AG04450 (cell line): ENCODE measurements at places on chromosomes 2 and 18.

GRCh38 chr18:10926621-10927161, 222.7 kb downstream of the PIEZO2 start:
- DNase-seq = no peak

DNA sequence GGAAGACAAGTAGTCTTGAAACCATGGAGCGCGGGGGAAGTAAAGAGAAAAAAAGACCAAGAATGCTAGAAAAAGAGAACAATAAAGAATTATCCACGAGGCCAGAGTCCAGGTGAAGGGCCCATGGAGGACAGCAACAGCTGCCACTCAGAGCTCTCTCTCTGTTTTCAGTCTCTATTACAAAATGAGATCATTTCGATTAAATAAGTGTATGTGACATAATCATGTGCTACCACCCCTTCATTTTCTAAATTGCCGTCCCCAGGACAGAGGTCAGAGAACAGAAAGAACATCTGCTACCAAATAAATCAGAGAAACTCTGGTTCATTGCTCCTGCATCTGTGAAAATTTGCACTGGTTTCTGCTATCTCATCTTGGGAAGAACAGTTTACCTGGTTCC, 838.7 kb downstream of the RNF144A start:
- no peak for DNase-seq

- no peak for DNase-seq
Measured at GRCh38 chr2:37851828-37852584, 73.1 kb upstream of the RMDN2 start.

- DNase-seq = no peak
Measured at GRCh38 chr2:111042261-111042660, 78.5 kb upstream of the BCL2L11 start.

GRCh38 chr2:8304821-8305766, 376.8 kb upstream of the ID2 start:
- DNase-seq = no peak

- no peak for DNase-seq
Measured at GRCh38 chr2:33839791-33840190, 240.7 kb upstream of the FAM98A start.

DNA sequence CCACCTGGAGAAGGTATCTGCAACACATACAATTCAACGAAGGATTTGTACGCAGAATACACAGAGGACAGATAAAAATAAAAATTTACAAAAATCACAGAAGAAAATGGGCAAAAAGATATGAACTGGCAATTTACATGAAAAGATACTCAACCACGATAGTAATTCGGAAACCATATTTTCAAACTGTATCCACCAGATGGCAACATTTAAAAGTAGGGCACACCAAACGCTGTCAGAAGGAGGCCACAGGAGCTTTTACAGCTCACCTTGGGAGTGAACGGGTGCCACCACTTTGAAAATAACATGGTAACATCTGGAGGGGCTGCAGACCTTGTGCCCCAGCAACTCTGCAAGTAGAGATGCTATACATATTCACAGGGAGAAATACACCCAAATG, 9.8 kb downstream of the KIF1A start:
- no peak for DNase-seq

GRCh38 chr2:134453973-134454372, 200.1 kb downstream of the MGAT5 start:
- DNase-seq = no peak

DNA sequence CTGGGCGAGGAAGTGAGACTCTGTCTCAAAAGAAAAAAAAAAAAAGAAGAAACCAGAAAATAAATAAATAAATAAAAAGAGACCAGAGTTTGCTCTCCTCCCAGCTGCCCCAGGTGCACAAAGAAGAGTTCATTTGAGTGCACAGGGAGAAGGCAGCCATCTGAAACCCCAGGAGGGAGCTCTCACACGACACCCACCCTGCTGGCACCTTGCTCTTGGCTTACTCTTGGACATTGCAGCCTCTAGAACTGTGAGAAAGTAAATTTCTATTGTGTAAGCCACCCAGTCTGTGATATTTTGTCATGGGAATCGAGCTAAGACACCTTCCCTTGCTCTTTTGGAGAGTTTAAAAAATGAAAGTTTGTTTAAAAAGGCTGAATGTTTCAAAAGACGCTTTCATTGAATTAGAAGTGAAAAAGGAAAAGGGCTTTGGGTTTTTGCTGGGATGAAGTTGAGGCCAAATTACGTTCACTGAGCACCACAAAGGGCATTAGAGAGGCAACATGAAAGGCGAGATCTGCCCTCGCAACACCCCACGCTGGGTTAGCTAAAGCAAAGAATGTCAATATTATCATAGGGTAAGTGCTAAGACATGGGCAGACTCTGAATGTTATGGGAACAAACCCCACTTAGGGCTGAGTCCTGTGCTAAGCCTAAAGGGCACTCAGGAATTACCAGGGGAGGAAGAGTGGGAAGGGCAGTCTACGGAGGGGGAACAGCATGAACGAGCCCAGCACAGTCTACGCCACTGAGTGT, 128.9 kb upstream of the RIOK3 start:
- DNase-seq = no peak

- DNase-seq = no peak
Measured at GRCh38 chr2:130728007-130728454, 839 bp upstream of the GPR148 start.

DNA sequence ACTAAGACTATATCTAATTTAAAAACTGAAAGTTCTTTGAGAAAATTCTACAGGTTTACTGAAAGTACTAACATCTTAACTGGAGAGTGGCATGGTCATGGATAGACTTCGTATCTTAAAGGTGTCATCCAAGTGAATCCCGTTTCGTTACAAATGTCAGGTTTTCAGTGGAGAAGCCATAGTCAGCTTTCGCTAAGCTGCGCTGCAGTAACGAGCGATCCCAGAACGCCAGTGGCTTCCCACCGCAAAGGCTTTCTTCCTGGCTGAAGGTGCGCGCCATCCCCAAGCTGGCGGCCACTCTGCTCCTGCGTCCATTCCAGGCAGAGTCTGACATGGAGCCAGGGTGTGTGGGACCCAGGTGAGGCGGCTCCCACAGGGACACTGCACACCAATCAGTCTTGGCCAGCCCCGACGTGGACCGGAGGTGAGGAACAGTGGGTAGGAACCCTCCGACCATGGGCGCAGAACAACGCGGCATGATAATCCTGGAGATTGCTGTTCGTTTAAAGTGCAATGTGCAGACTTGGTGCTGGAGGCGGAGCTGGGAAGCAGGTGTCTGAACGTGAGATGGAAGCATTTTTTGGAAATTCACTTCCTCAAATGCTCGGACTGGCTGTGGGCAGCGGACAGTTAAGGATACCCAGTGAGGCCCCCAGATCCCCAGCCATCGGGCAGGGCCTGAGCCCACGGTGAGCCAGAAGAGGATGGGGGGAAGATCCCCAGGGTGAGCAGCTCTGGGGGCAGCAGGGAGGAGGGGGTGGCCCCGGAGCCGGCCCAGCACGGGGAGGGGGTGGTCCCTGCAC, 27.8 kb upstream of the KCNG2 start:
- no peak for DNase-seq

DNA sequence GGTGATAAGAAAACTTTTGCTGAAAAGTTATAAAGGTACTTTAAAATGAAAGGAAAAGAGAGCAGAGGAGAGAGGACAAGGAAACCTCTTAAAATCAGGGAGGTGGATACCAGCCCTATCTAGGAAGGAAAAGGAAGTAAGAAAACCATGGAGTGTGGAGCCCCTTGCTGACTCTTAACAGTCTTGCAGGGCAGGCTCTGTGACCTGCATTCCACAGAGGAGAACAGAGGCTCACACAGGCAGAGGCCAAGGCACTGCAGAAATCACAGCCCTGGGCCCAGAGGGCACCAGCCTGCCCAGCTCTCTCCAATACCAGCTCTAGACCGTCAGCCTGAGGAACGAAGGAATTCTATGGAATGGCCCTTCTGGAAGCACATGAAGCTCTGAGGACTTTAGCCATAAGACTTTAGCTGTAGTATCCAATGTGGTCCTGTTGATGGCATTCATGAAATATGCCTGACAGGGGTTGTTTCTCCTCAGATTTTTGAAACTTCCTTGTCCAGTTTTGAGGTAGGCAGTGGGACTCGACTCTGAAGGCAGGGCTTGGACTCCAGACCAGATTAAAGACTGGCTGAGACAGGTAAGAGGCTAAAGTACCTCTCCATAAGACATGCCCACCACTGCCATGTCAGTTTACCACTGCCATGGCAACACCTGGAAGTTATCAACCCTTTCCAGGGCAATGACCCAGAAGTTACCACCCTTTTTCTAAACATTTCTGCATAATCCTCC, 216.3 kb downstream of the ANAPC1 start:
- DNase-seq = no peak

DNA sequence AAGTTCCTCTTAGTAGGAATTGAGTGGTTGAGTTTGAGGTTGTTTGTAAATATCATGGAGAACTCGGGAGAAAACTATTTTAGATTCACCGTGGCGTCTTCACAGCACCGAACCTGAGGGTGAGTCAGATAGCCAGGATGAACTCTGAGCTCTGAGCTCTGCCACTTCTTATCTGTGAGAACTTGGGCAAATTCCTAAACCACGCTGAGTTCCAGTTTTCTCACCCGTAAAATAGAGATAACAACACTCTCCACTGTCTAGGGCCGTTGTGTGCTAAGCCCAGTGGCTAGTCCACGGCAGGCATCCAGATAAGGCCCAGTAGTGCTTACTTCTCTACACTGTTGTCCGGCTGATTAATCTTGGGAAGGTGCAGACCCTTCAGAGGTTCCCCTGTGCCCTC, 7.0 kb downstream of the KIF5C start:
- no peak for DNase-seq

DNA sequence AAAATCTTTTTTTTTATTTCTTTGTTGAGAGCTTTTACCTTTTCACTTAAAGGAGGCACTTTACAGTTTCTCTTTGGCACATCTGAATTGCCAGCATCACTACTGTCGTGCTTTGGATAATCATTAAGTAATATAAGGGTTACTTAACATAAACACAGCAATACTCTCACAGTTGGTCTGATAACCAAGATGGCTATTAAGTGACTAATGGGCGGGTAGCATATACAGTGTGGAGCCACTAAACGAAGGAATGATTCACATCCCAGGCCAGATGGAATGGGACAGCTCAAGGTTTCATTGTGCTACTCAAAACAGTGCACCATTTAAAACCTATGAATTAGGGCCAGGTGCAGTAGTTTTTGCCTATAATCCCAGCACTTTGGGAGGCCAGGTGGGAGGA, 28.1 kb downstream of the USP37 start:
- DNase-seq = peak; percentile 23

DNA sequence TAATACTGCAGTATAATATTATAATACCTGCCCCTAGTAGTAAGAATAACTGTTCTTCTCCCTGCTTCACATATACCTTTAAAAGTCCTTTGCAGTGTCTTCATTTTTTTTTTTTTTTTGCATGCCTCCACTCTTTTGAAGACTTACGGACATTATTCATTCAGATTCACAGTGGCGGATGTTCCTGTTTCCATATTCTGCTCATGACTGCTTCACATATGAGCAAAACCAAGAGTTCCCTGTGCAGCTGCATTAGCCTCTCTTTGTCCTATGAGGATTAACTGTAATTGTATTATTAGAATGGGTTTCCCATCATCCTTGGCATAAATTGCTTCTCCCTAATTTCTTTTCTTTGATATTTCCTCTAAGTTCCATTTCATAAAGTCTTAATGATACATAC, 12.8 kb downstream of the IL18RAP start:
- no peak for DNase-seq

DNA sequence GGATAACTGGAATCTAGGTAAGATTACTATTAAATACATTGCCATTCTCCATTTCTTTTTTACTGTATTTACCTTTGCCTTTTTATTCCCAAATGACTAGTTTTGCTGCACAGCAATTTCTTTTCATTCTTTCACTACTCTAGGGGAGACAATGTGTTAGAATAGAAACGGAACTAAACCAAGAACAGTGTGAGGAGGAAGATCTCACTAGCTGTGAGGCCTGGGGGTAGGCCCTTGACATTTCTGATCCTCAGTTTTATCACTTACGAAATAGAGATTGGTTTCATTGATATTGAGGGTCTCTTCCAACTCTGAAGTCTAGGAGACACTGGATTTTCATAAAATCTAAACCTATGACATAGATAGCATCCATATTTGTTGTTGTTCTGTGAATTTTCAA, 191.1 kb downstream of the IKZF2 start:
- no peak for DNase-seq

- no peak for DNase-seq
Measured at GRCh38 chr2:230692760-230693159, 19.9 kb upstream of the CAB39 start.

- no peak for DNase-seq
Measured at GRCh38 chr18:1252936-1253335, 348.3 kb downstream of the ADCYAP1 start.

DNA sequence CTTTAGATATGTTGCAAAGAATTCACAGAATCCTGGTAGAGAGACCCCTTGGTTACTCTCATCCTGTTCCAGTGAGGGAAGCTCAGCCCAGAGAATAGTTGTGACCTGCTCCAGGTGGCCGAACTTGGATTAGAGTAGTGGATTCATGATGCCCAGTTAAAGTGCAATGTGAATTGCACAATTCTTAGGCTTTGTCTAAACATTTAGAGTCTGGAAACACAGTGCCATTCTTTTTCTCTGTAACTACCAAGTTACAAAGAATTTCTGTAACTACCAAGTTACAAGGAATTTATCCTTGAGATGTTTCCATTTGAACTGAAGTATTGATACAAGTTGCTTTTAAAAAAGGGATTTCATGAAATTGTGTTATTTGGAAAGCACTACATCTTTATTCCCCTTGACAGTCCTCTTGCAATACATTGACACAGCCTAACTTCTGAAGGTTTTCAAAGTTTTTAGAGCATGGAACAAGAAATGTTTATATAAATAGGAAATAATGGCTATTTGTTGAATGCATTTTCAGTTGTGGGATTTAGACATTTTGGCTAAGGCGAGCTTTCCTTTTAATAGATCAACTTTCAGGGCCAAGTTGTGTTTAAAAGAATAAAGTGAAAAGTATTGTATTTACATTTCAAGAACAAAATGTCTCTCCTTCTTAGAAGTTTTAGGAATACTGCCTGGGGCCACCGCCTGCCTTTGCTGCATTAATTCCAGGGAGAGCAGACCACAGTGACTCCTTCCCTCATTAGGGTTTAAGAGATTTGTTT, 315.0 kb downstream of the LPIN1 start:
- no peak for DNase-seq

GRCh38 chr2:238507836-238508235, 81.1 kb downstream of the ASB1 start:
- DNase-seq = no peak

DNA sequence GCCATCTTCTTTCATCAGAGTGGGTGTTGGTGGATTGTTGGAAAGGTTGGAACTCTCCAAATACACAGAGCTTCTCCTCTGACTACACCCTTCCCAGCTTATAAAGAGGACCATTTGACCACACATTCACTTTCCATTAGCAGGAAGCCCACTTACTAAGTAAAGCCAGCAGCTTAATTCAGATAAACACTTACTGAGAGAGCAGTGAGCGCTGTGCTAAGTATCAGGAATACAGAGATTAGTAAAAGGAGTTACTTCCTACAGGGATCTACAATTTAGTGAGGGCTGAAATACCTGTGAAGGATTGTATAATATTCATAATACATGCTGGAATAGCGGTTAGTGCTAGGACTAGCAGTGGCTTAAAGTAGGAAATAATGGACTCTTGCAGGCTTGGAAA, 343.0 kb downstream of the NYAP2 start:
- no peak for DNase-seq

GRCh38 chr2:49067971-49068370, 86.3 kb downstream of the FSHR start:
- DNase-seq = no peak

GRCh38 chr2:69203166-69203985, 183.7 kb downstream of the GFPT1 start:
- DNase-seq = no peak

- no peak for DNase-seq
Measured at GRCh38 chr2:8198766-8199382, 483.0 kb upstream of the ID2 start.
